Epithelial cell of proximal tubule (primary cell): ENCODE measurements at places on chromosomes 5 and 9. TPM values are rescaled to one million over a fixed set of nuclear protein-coding genes. Genes with fewer than 3 reads are reported as not detected.

GRCh38 chr5:112581811-112582320 lies 155.8 kb upstream of the APC start:
- no peak for DNase-seq

DNA sequence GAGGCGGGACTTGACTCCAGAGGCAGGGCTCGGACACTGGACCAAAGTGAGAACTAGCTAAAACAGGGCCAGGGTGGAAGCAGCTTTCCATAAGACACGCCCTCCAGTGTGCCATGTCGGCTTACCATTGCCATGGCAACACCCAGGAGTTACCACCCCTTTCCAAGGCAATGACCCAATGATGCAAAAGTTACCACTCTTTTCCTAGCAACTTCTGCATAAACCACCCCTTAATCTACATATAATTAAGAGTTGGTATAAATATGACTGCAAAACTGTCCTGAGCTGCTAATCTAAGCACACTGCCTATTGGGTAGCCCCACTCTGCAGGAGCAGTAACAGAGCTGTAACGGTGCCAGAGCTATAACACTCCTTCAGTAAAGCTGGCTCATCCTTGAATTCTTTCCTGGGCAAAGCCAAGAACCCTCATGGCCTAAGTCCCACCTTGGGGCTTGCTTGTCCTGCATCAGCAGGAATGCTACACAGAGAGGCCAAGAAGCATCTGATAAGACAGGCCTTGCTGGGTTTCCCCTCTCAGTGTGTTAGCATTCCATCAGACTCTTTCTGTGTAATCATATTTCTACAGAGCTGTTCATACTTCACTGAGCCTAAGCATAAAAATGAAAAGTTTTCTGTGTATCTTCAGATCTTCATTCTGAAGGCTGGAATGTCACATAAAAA lies 262.7 kb upstream of the KLF9 start:
- no peak for DNase-seq

RNF183 gene
- 3.9 TPM in 1 of 2 replicates, not detected in the other for total RNA-seq

LCN1 gene
- not detected in 2 replicates for total RNA-seq

NUTM2G gene
- not detected in 2 replicates for total RNA-seq

STXBP1 gene
- total RNA-seq, result 12.4 and 14.6 TPM in 2 replicates

ITK gene
- total RNA-seq, result 0.29 TPM in 1 of 2 replicates, not detected in the other
